ENCODE measurements at places on chromosomes 11 and 22.

GRCh38 chr11:132125988-132126871, 755.8 kb downstream of the NTM start:
- DNase-seq: peak; percentile 52

DNA sequence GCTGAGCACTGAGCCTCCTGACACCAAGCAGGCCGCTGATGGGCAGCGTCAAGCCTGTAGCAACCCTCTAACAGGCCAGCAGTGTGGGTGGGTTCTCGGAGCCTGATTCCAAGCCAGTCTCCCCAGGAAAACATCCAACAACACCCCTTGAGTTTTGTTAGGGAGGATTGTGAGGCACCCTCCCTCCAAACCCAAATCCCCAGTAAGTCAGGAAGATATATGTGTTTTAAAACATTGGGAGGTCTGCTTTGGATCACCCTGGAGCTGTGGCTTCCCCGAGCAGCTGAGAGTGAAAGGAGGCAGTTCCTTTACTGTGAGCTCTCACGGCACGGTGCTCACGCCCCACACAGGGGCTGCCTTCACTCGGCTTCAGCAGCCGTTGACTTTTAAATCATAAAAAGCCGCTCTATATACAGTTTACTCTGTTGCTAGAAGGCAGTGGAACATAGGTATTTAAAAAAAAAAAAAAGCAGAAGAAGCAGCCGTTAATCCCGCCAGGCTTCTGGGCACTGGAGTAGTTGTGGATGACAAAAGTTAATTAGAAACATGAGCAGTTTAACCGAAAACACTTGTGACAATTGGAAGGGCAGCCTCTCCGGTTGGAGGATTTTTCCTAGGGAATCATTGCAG, 218.6 kb downstream of the NAV2 start:
- peak; percentile 65 for DNase-seq

DNA sequence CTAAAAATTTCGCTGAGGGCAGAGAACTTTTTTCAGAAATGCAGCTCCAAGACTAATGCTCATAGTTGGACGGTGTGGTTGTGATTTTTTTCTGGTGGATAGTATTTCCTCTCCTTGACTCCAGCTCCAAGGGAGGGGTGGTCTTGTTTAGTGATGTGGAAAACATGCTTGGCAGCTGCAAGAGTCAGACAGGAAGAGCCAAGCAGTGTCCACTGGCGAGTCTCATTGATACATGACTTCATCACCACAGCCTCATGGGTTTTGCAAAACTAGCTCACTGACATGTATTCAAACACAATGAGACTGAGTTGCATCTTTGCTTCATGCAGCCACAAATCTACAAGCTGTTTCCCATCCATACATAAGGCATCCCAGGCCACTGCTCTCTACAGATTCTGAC, 7.3 kb upstream of the KCNJ1 start:
- DNase-seq: no peak

- DNase-seq: no peak
These were observed 6.3 kb downstream of the OSBPL5 start for GRCh38 chr11:3158821-3159220.

- no peak for DNase-seq
These were observed 7.4 kb downstream of the ETS1 start for GRCh38 chr11:128579798-128580504.

- no peak for DNase-seq
These were observed 171.8 kb downstream of the SOX6 start for GRCh38 chr11:16184588-16184987.

DNA sequence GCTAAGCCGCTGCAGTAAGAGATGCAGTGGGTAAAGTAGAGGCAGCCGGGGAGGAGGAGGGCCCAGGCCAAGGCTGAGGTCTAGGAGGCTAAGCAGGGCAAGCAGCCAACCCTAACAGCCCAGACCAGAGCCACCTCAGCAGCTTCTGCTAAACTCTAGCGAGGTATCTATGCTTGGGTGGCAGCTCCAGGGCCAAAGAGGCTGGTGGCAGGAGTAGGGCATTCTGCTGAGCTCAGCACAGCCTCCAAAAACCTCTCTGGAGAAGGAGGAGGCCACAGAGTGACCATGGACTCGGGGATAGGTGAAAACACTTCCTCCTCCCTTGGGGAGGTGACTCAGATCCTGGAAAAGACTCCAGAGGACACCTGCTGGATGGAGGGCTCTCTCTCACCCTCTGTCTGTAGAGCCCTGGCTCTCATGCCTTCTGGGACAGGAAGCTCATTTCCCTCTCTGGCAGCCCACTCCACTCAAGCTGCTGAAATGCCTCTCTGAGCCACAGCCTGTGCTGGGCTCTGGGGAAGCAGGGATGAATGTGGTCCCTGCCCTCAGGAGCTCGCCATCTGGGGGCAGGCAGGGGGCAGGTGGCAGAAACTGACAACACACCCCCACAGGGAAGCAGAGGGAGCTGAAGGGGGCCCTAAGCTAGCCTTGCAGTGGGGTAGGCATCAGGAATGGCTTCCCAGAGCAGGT, 16.5 kb upstream of the TPBGL start:
- no peak for DNase-seq

DNA sequence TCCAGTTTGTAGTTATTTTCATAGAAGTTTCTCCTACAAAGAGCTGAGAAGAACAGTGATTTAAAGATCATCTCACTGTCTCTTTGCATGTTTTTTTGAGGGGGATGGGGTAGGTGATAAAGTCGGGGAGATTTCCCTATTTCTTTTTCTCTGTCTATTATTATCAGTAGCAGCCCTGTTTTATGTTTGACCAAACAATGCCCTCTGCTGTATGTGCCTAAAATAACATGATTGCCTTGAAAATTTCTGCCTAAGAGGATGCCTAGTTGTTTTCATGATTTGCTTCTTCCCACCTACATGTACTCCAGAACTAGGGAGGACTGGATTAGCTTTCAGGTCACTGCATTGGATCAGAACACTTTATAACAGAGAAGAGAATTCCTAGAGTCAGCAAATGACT, 1330.2 kb downstream of the LRRC4C start:
- peak; percentile 40 for DNase-seq

GRCh38 chr11:88293931-88294330, 43.6 kb downstream of the CTSC start:
- no peak for DNase-seq

- DNase-seq: no peak
These were observed 153.4 kb downstream of the JRKL start for GRCh38 chr11:96543177-96543576.

DNA sequence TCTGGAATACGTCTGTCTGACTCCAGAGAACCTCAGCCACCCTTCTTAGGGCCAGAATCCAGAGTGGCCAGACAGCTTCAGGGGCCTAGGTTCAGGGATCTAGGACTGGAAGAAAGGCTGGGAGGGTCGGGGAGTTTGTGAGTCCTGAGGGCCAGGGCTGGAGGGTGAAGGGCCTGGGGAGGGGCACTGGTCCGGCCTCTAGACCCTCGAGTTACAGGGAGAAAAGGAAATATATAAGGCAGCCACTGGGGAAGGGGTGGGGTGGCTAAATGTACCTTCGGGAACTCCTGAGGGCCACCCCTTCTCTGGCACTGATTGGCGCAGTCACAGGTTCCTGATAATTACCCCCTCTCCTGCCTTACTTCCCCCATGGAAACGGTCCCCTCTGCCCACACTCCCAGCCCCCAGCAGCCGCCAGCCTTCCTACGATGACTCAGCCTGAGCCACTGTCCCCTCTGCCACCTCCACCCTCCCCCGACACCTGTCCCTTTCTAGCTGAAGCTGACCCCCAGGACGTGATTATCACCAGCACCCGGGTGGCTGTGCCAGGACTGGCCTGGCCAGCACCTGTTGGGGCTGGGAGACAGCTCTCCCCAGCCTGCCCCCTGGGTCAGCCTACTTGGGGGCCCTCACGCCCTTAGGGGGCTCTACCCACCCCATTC, 26.4 kb downstream of the MB start:
- no peak for DNase-seq

DNA sequence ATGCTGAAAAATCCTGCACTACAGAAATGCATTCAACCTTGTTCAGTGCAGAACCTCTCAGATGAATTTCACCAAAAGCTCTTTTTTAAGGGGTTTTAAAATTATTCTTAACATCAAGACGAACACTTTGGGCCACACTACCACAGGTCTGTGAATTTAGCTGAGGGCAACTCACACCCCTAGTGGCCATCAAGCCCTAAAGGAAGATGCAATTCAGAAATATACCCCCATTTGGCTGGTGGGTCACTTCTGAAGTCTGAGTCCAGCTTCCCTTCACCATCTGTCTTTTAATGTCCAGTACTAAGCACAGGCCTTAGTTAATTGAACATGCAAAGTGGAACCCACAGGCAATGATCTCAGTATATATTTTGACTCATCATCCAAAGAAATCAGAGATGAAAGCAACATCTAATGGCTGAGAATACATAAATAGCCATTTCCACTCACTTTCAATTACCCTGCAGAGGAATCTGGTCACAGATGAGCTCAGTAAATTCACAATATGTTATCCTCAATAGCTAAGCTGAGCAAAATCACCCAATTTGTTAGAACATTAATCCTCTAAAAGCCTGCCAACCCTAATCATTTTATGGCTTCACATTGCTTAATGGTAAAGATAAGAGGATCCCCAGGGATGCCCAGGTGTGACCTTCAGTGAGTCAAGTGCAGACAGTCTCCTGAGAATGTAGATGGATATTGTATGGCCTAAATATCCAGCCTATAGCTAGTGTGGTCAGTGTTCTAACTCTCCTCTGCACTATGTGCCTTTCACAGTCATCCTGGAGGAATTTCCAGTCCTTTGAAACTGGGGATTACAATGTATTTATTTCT, 50.3 kb downstream of the FAM76B start:
- peak; percentile 8 for DNase-seq

DNA sequence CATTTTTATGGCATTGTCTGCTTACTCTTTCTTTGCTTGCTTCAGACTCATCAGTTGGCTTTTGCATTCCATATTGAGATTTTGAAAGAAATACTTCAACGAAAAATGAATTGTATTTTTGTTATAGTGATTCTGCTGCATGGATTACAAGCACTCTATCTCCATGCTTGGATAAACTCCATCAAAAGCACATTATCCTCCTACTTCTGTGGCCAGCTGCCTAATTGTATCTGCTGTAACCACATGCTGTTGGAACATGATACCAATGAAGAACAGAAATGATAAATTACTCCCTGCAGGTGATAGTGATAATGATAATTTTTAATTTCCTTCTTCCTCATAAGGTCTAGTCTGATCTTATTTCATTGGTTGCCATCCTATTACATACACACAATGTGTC, 100.8 kb downstream of the PRMT3 start:
- DNase-seq: no peak

DNA sequence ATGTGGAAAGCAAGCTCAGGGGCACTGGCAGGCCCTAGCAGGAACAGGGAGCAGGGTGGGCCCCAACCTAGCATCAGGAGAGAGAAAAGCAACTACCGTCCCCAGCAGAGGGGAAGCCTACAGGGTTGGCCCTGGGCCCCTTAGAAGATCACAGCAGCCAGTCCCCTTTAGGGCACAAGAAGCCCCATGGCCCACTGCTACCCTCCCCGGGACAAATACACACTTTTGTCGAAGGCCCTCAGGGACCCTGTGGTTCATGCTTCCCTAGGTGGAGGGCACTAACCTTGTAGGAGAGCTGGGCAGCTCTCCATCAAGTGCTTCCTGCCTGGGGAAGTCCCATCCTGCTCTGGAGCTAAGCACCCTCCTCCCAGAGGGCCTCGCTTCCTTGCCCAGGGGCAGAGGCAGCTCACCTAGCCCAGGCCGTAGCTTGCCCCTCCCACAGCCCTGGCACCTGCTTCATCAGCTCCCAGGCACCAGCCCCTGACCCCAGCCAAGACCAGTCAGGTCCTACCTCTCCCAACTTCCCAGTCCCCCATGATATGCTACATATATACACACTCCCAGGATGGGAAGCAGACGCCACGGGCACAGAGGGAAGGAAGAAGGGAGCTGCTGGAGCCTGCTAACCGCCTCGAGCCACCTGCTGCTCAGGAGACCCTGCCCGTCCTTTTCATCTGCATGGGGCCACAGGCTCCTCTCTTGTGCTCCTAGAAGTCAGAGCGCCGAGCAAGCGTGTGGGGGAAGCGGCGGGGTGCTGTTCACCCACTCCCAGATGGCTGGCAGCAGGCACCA, 20.1 kb downstream of the SUN2 start:
- no peak for DNase-seq

- no peak for DNase-seq
These were observed 63.2 kb downstream of the ETS1 start for GRCh38 chr11:128524172-128524571.

DNA sequence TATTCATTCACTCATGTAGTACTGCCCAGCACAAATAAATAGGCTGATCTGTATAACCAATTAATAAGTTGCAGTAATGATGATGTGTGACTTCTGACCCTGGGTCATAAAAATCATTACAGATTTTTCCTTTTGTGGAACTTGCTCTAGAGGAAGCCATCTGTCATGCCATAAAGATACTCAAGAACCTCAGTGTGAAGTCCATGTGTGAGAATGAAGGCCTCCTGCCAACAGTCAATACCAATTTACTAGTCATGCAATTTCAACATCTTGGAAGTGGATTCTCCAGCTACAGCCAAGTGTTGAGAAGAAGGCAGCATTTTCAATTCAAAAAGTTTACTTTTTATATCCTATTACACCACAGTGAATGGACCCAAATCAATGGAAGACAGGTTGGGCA, 435.6 kb upstream of the LRRC4C start:
- DNase-seq: no peak

GRCh38 chr11:67680696-67681470, 6.5 kb upstream of the ALDH3B2 start:
- DNase-seq: no peak

GRCh38 chr22:24433001-24433827, 5.8 kb downstream of the ADORA2A start:
- DNase-seq: no peak

DNA sequence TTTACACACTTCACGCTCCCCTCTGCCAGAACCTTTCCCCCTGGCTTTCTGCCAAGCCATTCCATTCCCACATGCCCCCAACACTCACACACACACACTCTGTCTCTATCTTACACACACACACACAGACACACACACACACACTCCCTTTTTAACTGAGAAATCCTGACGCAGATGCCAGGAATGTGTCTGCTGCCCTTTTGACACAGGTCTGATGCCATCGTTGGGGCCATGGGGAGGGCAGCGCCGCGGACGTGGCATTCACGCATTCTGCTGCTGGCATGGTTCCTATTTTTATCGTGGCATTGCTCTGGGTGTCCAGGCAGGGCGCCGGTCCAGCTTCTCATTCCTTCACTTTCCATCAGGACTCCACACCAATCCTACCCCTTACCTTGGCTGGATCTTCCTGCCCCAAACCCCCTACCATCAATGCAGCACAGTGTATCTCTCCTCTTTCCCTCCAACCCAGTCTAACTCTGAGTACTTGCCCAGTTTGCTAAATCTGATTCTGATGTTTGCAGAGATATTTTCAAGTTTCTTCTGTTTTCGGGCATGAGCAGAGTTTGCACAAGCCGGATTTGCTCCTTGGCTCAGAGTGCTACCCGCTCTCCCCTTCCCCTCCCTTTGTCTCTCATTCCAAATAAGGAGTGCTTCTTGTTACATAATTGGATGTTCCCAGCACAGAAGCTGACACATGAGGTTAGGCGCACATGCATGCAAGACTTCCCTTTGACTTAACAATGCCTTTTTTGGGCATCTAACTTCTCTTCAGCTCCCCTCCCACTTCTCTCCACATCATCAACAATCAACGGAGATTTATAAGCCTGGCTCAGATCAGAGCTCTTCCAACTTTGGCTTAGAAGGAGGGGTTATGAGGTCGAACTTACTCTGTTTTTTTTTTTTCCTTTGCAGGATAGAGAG, 18.8 kb downstream of the SNX19 start:
- no peak for DNase-seq

GRCh38 chr11:2307501-2308331, 5.9 kb downstream of the TSPAN32 start:
- DNase-seq: no peak
